Effector memory CD4-positive, alpha-beta T cell (primary cell): ENCODE measurements at places on chromosomes 3 and 15.

GRCh38 chr3:134992586-134992985 is 197.5 kb downstream of the EPHB1 start:
- DNase-seq: no peak

DNA sequence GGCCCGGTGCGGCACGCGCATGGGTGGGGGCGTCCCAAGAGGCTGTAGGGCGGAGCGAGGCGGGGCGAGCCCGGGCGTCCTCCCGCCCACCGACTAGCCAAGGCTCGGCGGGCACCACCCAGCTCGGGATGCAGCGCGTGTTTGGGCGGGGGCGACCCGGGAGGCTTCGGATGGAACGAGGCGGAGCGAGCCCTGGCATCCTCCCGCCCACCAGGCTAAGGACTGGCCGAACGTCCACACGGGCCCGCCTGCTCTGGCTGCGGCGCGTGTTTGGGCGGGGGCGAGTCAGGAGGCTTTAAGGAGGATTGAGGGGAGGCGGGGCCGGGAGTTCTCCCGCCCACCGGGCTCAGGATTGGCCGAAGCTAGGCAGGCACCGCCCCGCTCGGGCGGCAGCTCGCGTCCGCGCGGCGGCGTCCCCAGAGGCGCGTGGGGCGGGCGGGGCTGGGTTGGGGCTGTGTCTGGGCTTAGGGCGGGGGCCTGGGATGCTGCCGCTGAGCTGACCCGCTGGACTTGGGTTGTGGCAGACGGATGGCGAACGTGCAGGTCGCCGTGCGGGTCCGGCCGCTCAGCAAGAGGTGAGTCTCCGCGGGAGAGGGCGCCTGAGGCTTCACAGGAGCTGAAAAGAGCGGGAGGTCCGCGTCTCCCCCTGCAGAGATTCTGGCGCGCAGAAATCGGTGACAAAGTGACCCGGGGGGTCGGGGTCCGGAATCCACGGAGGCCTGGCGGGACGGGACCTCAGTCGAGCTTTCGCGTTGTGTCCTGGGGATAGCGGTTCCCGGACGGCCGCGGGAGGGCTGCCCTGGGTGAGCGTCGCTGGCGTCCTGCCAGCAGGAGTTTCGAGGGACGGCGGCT is at the start of gene STARD9:
Gene STARD9, plus strand, starts transcription at position 419 of the 852 bp plus-strand sequence. Its CDS starts 110 bp downstream, at position 529.
- DNase-seq: peak; percentile 84

- peak; percentile 12 for DNase-seq
Observed at GRCh38 chr15:58748852-58749531, 515 bp downstream of the ADAM10 start.

- DNase-seq: no peak
Observed at GRCh38 chr3:99919694-99920093, 102.0 kb downstream of the CMSS1 start.

- no peak for DNase-seq
Observed at GRCh38 chr15:63474810-63475316, 29.5 kb upstream of the USP3 start.

- no peak for DNase-seq
Observed at GRCh38 chr3:192514754-192515663, 212.3 kb downstream of the FGF12 start.

- no peak for DNase-seq
Observed at GRCh38 chr3:72818092-72818773, 30.0 kb downstream of the SHQ1 start.

DNA sequence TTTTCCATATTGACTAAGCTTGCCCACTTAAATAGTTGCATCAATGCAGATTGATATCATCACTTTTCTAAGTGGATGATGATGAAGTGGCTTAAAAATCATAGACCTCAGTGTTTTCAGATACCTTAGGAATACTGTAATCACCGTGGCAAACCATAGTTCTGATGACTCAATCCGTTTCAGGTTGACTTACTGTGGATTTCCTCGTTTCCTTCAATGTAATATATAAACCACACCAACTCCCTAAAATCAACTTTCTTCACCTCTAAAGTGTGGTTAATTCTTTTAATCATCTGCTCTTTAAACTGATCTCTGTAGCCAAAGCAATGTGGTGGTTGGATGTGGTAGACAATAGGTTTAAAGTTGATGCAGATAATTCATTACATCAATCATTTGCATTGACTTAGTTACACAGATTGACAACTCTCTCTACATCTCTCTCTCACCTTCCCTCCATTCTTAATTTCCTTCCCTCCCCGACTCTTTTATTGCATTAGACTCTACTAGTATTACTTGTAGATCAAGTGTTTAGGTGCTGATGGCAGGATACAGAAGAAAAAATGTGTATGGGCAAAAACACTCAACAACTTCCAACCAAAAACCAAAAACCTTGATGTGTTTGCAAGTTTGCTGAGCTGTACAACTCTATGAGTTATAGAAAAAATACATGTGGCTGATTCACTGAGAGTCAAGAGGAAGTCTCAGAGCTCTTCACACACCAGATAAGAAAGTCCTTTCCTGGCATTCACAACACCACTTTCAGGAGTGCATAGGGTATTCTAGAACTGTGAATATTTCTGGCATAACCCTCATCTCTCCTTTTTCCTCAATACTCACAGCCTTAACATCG is 243.5 kb downstream of the NFKBIZ start:
- DNase-seq: no peak

DNA sequence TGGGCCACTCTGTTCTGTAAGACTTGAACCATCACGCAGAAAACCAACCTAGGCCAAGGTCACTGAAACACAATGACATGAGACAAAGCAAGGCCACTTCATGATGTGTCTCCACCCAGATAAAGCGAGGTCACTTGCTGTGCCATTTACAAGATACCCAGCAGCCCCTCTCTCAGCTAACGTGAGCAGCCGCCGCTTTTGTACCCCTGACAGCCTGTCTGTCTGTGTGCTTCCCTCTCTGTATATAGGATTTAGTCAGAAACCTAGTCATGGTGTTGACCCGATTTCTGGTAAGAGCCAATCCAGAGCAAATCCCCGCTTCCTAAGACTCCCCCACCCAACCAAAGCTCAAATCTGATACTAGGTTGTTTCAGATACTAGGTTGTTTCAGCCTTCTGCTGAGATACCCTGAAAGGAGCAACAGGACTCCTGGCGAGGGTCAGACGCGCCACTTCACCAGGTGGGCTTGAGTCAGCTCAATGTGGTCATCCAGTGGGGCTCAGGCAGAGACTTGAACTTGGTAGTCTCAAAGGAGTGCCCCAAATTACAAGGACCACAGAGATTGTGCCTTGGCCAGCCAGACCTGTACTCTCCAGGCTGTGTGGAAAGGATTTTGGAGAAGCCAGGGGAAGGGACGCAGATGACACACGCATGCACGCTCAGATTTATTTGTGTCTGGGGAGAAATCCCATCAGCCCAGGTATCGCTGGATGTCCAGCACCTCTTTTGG is 3.1 kb upstream of the ZXDC start:
- DNase-seq: no peak

- no peak for DNase-seq
Observed at GRCh38 chr3:123832692-123833397, 51.3 kb downstream of the MYLK start.

DNA sequence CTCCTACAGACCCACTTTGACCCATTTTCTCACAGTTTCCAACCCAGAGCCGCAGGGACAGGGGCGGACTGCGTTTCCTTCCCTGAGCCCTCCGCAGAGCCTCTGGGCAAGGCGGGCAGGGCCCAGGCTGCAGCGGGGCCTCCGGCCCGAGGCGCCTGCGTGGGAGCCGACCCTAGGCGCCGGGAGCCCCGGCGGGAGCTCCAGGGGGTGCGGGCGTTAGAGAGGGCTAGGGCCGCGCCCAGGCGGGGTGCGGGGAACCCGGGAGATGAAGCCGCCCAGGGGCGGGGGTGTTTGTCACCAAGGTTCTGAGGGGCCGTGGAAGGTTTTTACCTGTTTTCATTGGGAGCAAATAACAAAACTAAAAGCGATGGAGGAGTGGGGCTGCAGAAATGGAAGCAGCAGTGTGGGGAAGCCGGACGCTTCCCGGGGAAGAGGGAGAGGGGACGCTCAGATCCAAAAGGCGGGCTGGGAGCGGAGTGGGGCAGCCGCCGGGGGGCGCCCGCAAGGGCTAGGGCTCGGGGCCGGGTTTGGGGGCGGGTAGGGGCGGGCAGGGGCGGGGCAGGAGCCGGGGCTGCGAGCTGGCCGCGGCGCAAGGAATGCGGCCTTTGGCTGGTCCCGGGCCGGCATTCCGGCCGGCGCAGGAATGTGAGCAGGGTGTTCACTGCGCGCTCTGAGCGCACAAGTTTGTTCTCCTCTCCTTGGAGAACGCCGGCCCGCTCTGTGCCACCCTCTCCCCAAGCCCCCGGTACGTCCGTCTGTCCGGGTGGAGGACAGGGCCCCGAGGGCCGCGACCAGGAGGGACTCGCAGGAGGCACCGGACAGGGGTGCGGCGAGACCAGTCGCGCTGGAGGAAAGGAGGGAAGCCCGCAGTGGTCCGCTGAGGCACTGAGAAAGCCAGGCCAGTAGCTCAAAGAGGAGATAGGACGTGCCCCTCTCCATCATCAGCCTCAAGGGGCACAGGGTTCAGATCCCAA is 61.1 kb downstream of the AMOTL2 start:
- DNase-seq: no peak

DNA sequence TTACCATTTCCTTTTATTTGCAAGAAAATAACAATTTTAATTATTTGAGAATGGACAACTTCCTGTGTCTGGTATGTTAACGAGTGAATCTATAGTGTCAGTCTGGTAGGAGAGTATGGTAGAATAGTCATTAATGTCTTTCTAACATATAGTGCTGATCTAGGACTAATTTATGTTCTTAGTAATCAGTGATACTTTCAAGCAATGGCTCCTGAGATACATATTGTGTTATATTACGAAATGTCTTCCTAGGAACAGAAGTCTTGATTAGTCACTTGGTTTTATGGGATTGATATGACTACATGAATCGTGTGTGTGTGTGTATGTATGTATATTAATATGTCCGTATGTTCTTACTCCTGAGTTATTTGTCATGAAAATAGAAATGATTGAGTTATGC is 66.6 kb upstream of the PAQR5 start:
- no peak for DNase-seq

GRCh38 chr3:72816862-72817355 is 31.3 kb downstream of the SHQ1 start:
- DNase-seq: no peak

DNA sequence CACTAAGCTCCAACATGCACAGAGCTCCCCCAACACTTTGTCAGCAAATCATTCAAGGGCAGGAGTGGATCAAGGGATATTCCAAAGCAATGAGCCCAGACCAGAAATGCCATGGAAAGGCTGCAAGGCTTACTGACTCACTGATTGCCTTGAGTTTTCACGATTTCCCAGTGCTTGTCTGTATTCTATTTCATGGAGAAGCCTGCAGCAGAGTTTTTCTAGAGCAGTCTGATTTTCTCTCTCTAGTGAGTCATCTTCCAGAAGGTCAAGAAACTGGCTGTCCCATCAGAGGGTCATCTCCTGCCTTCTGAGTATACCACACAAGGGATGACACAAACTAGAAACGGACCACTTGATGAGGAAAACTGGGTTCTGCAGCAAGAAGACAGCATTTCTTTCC is 16.5 kb downstream of the LMCD1 start:
- DNase-seq: no peak

DNA sequence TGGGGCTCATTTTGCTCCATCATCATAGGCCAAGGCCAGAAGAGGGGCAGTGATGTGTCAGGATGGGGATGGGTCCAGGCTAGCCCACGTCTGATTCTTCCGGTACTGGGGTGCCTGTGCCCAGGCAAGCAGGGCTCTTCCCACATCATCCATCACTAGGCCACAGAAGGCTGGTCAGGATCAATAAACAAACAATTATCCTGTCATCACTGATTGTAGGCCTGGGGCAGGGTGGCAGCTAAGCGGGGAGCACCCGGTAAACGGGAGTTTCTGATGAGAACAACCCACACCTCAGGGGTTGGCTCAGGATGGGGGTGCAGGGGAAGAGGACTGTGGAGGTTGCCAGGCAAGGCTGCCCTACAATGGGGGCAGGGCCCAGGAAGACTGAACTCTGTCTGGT is 18.1 kb upstream of the CACNA2D2 start:
- DNase-seq: no peak

GRCh38 chr3:62922326-62922725 is 47.1 kb upstream of the CADPS start:
- DNase-seq: no peak

GRCh38 chr3:42852441-42852840 is 23.2 kb downstream of the CYP8B1 start:
- DNase-seq: no peak

DNA sequence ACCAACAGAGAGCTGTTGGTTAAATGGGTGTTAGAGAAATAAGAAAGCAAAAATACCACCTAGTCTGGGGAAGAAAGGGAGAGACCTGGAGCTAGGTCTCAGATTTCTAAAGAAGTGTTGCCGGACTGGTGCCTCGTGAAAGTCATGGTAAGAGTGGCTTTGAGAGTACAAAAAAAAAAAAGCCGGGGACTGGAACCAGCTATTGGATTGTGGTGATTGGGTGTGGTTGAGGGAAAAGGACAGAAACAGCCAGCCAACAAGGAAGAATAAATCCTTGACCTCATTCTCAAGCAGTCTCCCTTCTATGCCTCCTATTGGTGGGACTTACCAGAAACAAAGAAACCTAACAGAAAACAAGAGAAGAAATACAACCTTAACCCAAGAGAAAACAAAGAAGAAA is 346.4 kb upstream of the KCNMB2 start:
- no peak for DNase-seq

DNA sequence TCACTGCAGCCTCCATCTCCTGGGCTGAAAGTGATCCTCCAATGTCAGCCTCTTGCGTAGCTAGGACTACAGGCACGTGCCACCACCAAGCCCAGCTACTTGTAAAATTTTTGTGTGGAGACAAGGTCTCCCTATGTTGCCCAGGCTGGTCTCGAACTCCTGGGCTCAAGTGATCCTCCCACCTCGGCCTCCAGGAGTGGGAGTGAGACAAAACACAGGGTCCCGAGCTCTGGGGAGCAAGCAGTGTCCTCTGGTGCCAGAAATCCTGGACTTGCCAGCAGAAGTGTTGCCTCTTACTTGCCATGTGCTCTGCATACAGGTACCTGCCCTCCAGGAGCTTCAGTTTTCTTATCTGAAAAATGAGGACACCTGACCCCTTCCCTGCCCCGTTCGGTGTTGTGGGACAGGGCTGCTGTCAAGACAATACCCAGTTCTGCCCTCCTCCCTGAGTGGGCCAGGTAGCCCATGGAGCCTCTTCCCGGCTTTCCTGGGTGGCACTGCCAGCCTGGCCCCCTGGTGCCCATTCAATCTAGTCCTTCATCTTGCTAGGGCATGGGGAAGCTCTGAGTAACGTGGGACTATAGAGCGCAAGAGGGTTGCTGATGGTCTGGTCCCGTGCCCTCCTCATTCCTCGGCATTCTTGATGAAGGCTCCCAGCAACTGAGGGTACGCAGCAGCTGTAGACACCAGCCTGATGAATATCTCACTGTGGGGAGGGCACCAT is 164.6 kb downstream of the GOLGA6L4 start:
- DNase-seq: no peak

GRCh38 chr3:114392831-114393230 is 99.0 kb downstream of the TIGIT start:
- DNase-seq: no peak

DNA sequence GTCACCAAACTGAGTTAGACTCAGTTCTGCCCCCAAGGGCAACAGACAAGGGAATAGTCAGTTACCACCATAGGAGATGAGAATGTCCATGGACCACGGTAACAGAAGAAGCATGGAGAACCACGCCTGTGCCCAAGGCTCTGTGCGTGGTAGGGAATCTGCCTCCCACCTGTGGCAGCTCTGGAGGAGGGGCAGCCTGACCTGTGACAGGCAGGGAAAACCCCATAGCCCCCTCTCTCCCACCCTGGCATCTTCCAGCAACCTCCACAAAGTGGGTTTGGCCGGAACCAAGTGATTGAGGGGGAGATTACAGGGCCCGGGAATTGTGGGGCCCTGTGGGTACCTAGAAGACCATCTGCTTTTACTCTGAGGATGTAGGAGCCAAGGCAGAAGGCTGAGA is 14.3 kb upstream of the LTF start:
- no peak for DNase-seq

GRCh38 chr3:186800285-186800684 is 6.0 kb downstream of the RFC4 start:
- DNase-seq: no peak
